Activated CD4-positive, alpha-beta T cell treated with anti-CD3 and anti-CD28 coated beads for 24 hours (primary cell): ENCODE measurements at places on chromosomes 1 and 21.

GRCh38 chr1:33018112-33018511 is 18.6 kb downstream of the AK2 start:
- no peak for DNase-seq

GRCh38 chr1:234634387-234634786 is 24.4 kb upstream of the IRF2BP2 start:
- no peak for DNase-seq

DNA sequence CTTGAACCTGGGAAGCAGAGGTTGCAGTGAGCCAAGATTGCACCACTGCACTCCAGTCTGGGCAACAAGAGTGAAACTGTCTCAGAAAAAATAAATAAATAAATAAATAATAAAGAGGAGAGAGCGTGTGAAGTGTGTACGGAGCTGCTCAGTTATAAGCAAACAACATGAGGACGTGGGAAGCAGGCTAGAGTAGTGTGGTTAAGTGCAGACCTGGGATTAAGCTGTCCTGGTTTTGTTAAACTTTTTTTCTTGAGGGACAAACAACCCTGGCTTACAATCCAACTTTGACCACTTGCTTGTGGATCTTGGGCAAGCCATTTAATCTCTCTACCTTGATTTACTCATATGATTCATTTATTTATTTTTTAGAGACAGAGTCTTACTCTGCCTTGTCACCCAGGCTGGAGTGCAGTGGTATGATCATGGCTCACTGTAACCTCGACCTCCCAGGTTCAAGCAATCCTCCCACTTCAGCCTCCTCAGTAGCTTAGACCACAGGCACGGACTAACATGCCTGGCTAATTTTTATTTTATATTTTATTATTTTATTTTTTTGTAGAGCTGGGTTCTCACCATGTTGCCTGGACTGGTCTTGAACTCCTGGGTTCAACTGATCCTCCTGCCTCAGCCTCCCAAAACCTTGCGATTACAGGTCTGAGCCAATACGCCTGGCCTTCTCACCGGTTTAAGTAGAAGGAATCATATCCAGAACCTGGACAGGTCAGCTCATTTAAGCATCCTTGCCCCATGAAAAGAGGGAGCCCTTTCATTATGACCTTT is 52.7 kb downstream of the RPS6KA1 start:
- no peak for DNase-seq

DNA sequence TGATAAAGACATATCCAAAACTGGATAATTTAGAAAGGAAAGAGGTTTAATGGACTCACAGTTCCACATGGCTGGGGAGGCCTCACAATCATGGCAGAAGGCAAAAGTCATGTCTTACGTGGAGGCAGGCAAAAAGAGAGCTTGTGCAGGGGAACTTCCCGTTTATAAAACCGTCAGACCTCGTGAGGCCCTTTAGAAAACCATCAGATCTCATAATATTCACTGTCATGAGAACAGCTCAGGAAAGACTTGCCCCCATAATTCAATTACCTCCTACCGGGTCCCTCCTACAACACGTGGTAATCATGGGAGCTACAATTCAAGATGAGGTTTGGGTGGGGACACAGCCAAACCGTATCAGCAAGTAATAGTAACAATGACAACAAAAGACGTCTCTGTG is 88.2 kb upstream of the SLC25A33 start:
- no peak for DNase-seq

DNA sequence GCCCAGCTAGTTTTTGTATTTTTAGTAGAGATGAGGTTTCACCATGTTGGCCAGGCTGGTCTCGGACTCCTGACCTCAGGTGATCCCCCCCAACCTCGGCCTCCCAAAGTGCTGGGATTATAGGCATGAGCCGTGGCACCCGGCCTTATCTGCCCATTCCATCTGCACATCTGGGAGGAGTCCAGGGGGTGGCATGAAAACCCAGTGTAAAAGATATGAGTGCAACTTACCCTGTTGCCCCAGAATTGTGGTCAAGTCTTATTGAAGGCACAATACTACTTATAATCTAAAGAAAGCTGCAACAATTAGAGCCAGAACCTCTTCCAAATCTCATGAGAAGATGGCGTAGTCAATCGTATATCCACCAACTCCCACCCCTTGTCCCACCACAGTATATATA is 18.4 kb downstream of the CTXND2 start:
- no peak for DNase-seq

DNA sequence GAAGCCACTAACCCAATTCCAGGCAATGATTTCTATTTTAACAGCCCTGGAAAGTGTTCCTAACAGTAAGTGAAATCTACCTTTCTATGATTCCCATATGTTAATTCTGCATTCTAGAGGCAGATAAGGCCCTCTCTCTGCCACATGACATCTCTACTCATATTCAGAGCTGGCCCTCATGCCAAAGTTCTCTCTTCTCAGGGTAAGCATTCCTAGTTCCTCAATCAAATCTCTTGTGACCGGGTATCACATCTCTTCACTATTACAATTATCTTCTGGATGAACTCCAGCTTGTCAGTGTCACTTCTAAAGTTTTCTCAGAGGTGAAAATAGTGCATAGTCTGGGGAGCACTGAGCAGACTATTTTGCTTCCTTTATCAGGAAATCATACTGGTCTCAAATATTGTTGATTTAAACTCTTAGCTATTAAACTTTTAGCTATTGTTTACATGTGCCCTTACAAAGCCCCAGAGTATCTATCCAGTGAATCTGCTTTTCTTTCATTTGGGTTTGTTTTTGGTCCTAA is 66.4 kb upstream of the TNFSF18 start:
- DNase-seq, result no peak

- no peak for DNase-seq
Observed at GRCh38 chr1:245155272-245156040, 671 bp downstream of the KIF26B start.

DNA sequence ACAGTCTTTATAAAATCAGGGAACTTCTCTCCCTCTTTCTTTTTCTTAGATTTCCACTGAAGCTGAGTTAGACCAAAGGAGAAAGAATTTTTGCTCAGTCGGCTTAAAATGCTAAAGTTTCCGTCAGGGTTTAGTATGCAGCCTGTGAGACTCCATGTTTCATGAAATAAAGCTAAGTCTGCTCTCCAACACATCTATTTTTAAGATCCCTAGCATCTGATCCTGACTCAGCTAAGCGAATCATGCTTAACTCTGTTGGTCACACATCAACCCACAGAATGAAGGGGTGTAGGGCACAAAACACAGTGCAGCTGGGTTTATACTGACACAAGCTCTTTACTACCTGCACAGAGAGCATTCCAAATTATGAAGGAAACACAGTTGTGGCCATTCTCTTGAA is 102.4 kb upstream of the ZNF281 start:
- no peak for DNase-seq

- DNase-seq, result no peak
Observed at GRCh38 chr1:196376630-196377328, 231.5 kb downstream of the KCNT2 start.

DNA sequence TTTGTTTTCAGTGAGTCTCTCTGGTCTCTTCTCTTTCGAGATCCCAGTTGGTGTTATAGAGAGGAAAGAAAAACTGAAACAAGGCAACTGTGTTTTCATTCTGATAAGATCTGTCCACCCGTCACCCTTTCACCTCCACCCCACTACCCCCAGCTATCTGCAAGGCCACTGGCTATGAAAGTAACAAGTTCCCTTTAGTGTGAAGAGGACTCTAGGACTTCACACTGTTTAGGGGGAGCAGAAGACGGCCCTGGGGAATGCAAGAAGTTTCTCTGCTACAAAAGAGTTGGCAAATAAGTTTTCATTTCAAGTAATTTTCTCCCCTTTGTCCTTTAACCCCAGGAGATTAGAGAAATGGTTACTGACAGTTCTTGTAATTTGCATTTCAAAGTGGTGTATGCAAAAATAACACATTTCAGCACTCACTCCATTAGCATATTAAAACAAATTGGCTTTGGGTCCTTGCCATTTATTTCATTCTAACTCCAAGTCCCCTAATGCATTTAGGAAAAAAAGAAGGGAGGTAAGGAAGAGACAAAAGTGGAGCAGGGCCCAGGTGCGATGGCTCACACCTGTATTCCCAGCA is 79.6 kb upstream of the PPM1J start:
- DNase-seq, result no peak

DNA sequence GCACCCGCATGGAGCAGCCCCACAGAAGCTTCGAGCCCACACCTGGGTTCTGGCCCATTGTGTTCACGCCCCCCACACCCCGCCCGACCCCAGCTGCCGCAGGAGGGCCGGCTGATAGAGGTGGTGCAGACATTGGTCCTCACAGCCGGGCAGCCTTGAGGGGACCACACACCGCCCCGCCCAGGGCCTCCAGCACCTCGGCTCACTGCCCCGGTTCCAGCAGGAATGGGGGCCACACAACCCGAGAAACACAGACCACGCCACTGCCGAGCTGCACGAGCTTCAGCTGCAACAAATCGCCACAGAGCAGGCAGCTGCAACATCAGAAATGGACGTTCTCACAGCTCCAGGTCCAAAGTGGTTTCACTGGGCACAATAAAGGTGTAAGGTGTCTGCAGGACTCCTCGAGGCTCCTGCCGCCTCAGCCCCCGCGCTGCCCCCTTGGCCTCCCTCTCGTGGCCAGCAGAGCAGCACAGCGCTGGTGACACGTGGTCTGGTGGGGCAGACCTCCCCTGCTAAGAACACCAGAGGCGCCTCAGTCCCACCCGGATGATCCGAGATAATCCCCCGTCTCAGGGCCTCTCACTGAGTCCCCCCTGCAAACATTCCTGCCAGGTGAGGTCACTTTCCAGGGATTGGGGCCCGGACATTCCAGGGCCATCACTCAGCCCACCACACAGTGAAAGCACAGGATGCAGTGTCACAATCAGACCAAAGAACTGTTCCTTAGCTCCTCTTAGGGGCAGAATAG is 62.3 kb upstream of the ADARB1 start:
- DNase-seq, result no peak

DNA sequence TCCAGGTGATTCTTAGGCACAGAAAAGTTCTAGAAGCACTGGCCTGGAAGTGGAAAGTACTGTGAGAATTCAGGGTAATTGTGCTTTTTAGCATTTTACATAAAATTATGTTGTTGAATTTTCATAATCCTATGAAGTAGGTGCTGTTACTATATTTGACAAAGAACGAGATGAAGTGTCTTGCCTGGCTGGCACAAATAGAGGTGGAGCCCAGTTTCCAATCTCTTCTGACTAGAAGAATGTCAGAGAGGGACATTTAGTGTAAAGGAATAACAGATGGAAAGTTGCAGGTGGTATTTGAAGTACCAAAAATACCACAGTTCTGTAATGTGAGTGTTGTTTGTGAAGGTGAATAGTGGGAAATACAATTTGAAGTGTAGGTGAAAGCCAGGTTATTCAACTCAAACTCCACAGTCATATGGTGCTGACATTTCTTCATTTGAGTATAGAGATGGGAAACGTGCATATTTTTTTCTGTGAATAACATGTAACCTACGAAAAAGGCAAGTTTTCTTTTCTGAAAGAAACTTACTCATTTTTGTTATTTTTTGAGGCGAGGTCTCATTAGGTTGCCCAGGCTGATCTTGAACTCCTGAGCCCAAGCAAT is 3.5 kb upstream of the TMCO2 start:
- DNase-seq, result no peak

GRCh38 chr1:110187139-110187890 is 22.8 kb upstream of the KCNC4 start:
- DNase-seq, result no peak

DNA sequence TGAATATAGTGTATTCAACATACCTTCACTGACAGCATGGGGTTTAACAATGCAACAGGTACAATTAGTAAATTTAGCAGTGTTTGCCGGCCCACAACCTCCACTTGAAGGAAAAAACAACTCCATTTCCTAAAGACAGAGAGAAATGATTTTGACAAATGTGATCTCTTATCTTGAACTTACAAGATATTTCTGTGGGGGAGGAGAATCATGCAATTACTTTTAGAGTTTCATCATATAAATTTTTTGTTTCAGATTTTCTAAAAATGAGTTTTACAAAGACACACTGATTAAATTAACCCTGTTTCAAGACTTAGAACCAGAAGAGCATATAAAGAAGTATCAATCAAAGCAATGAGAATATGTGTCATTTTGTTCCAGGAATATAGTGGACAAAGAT is 80.3 kb downstream of the NME7 start:
- no peak for DNase-seq

GRCh38 chr1:206905295-206906164 is 8.3 kb downstream of the IL24 start:
- no peak for DNase-seq

GRCh38 chr1:33176887-33177286 is 5.0 kb downstream of the TRIM62 start:
- no peak for DNase-seq

DNA sequence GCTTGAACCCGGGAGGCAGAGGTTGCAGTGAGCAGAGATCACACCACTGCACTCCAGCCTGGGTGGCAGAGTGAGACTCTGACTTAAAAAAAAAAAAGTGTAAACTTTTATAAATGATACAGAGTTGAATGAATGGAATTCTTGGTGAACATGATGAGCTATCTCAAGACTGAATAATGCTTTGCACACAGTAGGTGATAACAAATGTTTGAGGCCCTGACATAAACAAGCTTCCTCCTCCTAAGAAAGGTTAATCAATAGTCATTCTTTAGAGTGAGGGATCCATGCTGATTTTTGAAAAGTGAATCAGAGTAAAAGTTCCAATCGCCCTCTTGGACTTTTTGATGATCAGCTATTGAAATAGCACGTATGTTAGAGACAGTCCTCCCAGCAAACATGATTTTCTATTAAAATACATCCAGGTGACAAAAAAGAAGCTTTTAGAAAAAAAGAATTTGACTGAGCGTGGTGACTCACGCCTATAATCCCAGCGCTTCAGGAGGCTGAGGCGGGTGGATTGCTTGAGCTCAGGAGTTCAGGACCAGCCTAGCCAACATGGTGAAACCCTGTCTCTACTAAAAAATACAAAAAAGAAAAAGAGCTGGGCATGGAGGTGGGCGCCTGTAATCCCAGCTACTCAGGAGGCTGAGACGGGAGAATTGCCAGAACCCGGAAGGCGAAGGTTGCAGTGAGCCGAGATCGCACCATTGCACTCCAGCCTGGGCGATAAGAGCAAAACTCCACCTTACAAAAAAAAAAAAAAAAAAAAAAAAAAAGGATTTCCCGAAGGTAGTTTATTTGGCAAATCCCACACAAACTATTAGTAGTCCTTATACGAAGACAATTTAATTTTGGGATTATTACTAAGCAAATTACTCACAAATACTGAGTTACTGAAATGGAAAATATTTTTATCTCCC is 181.8 kb downstream of the NFIA start:
- DNase-seq, result no peak

DNA sequence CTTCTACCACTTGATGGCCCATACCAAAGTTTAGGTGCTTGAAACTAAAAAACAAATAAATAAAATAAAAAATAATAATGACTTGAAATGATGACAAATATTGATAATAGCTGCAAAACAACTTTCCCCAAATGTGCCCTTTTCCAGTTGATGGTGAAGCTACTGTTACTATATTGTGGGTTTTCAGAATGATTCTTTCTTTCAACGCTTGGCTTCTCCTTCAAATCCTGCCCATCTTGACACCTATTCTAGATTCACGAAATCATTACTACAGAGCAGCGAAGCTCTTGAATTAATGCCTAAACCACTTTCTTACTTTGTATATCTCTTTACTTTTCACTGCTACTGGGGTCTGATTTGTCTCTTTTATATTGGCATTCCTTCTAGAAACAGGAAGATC is 9.2 kb upstream of the C1orf141 start:
- DNase-seq, result no peak

- DNase-seq, result no peak
Observed at GRCh38 chr1:7663451-7664146, 107.5 kb upstream of the VAMP3 start.

- peak; percentile 3 for DNase-seq
Observed at GRCh38 chr1:244451539-244451950, at the start of gene ADSS2. Gene ADSS2 (minus strand): TSS chr1:244451909. CDS start chr1:244451817, 92 bp downstream.
